MCF 10A (cell line): ENCODE measurements at places on chromosomes 12 and 14. TPM values are rescaled to one million over a fixed set of nuclear protein-coding genes. Genes with fewer than 3 reads are reported as not detected.

CMKLR1 gene
- 0.12 and 0.25 TPM in 2 replicates for total RNA-seq

SSPN gene
- total RNA-seq: 0.17 and 0.21 TPM in 2 replicates

SLC10A1 gene
- not detected in 2 replicates for total RNA-seq

GRCh38 chr12:8823565-8824300 lies 1.3 kb downstream of the A2ML1 start:
- no peak overlapping the region for H3K4me3 ChIP-seq
- H3K27me3 ChIP-seq: no peaks in the 10 kb centered on the region
- no peaks in the 10 kb centered on the region for H3K36me3 ChIP-seq
- no peaks in the 10 kb centered on the region for H3K4me1 ChIP-seq
- H3K27ac ChIP-seq: no peak overlapping the region
- no peak for DNase-seq

GRCh38 chr14:101030586-101030985 lies 127.1 kb upstream of the RTL1 start:
- H3K4me1 ChIP-seq: no peaks in the 10 kb centered on the region
- no peak for DNase-seq
- no peak overlapping the region for H3K27ac ChIP-seq
- peaks cover 6% of the 10 kb centered on the region for H3K36me3 ChIP-seq

- no peak overlapping the region for H3K4me3 ChIP-seq
- H3K27me3 ChIP-seq: no peaks in the 10 kb centered on the region
- peaks cover 7% of the 10 kb centered on the region for H3K36me3 ChIP-seq
- H3K4me1 ChIP-seq: peaks cover 13% of the 10 kb centered on the region
- no peak overlapping the region for H3K27ac ChIP-seq
These were observed 19.4 kb upstream of the ZDHHC22 start for GRCh38 chr14:77161011-77161410.

GRCh38 chr14:102909462-102909861 lies 13.0 kb upstream of the AMN start:
- no peaks in the 10 kb centered on the region for H3K27me3 ChIP-seq
- H3K27ac ChIP-seq: no peak overlapping the region
- no peak for DNase-seq
- peaks cover 31% of the 10 kb centered on the region for H3K36me3 ChIP-seq
- no peaks in the 10 kb centered on the region for H3K4me1 ChIP-seq
